Activated CD8-positive, alpha-beta memory T cell treated with anti-CD3 and anti-CD28 coated beads for 1 hour (primary cell): ENCODE measurements at places on chromosomes 11 and 22.

- no peak for DNase-seq
Observed at GRCh38 chr22:26931471-26931870, 274.1 kb downstream of the MIAT start.

- no peak for DNase-seq
Observed at GRCh38 chr11:47253660-47254059, 4.1 kb upstream of the NR1H3 start.

DNA sequence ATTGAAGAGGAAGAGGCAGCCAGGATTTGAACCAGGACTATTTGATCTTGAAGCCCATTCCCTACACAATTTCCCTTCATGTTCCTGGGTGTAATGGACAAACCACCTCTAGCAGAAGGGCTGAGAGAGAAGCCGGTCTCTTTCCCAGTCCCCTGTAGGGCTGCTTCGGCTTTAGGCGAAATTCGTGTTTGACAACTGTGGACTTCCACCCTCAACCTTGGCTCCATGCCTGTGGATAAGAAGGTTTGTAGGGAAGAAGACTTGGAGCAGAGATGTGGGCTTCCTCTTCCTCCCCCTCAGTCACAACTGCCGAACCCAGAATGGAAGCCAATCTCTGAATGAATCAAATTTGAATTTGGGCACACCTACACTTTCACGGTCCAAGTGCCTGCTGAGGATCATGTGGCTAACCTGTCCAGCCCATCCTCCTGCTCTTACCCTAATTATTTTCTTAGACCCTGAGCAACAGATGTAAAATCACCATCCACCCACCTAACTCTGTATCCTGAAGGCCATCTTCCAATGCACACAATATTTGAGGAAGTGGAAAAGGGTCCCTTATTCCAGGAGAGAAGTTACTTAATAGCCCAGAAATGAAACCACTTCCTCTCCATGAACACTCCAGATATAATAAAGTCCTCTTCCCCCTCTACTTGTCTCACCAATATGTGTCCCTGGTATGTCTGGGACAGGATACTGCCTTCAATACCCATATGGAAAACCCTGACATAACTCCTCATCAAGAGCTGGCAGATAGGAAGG lies 10.1 kb upstream of the SCN2B start:
- DNase-seq, result no peak

DNA sequence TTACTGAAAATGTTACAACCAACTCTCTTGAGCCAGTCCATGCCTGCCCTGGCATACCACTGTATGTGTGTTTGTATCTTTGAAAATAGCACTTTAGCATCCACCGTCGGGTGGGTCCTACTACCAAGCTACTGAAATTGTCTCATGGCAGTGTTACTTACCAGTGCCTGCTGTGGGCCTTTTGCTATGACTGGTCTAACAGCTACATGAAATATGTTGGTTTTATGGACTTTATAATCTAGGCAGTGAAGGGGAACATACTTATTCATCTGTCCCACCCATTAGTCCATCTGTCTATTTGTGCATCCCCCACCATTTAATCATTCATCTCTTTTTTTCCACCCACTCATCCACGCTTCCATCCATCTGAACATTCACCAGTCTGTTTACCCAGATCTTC lies 106.0 kb downstream of the NAV2 start:
- DNase-seq, result no peak

- DNase-seq, result no peak
Observed at GRCh38 chr22:26442086-26442756, 13.2 kb downstream of the ASPHD2 start.

DNA sequence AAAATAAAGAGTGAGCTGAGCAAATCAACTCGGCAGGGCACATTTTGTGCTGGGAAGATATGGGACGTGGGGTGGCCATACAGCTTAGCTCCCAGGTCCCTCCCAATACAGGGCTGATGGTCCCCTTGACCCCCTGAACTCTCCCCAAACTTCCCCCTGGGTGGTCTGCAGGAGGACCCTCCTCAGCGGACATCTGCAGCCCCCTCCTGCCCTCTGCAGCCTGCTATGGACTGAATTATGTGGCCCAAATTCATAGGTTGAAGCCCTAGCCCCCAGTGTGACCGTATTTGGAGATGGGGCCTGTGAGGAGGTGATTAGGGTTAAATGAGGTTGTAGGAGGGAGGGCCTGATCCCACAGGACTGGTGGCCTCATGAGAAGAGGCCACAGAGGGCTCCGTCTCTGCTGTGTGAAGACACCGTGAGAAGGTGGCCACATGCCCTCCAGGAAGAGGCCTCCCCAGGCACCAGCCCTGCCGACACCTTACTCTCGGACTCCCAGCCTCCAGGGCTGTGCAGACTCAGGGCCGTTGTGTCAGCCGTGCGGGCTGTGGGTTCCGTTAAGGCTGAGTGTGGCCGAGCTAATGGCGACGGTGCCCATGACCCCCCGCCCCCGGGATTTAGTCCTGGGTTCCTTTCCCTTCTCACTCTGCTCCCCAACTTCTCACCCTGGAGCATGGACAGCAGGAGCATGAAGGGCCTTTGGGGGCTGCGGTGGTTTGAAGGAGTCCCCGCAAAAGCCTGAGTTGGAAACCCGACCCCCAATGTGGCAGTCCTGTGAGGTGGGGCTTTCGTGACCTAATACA lies 1042.8 kb downstream of the BRD1 start:
- no peak for DNase-seq

- no peak for DNase-seq
Observed at GRCh38 chr11:76206327-76207081, at the start of gene WNT11. WNT11 (minus strand) TSS chr11:76206502; CDS start chr11:76206407, 95 bp downstream.

DNA sequence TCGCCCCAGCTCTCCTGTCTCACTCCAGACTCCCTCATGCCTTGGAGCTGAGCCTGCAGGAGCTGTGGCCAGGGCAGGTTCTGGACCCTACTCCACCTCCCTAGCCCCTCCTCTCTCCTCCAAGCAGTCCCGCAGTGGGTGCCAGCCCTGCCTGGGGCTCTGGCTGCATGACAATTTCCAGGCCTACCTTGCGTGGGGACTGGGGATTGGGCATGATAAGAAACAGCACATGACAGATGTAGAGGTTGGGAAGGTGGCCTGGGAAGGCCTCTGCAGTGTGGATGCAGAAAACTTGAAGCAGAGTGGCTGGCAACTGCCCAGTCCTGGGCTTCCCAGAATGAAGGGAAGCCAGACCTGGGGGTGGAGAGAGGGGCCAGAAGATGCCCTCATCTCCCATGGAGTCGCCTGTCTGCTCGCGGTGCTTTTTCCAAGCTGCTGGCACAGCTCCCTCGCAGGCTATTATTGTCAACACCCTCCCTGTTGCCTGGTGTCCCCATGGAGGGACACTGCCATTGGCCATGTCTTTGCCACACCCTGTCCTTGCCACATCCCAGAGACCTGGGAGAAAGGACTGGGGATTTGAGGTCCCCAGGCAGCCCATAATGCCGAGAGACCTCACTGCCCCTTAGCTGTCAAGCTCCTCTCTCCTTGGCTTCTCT lies 48.9 kb upstream of the CDON start:
- DNase-seq, result no peak

- no peak for DNase-seq
Observed at GRCh38 chr11:75468534-75469340, 35.7 kb upstream of the KLHL35 start.

DNA sequence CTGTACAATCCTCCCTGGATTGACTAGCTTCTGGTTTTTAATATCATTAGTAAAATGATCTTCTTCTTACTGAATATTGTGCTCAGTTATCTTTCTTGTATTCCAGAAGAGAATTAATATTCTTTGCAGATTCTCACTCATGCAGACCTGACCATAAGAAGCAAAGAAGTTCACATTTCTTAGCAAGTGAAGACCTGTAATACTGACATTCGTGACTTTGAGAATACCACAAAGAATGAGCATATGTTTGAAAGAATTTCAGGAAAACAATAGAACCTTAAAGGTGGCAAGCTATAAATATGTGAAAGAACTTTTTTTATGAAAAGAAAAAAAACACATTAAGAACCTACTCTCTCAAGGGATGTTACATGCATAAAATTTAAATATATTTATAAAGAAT lies 371.6 kb downstream of the JRKL start:
- DNase-seq, result no peak

DNA sequence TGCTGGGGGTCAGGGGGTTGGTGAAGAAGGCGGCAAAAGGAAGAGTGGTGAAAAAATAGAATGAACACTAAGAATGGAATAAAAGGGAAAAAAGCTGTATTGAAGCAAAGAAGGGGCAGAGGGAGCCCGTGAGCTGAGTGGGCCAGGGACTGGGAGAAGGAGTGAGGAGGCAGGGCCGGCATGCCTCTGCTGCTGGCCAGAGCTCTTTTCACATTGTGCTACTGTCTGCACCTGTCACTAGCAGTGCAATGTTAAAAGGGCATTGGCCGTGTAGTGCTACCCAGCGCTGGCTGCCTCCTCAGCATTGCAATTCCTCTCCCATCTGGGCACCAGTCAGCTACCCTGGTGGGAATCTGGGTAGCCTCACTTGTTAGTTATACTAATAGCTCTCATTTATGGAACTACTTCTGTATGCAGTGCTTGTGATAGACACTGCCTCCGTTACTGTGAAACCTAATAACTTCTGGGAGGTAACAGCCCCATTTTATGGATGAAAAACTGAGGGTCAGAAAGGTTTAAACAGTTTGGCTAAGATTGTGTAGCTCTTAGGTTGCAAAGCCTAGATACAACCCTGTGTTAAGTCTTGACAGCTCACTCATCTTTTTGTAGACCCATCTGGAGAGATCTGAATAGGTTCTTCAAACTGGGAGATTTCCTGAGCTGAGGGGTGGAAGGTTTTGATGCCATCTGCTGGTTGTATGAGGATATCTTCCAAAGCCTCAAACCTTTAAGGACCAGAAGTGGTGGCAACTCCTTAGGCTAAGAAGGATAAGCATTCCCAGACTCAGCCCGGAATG lies 8.5 kb downstream of the YPEL4 start:
- DNase-seq, result no peak

GRCh38 chr11:34478845-34479663 lies 34.5 kb downstream of the ELF5 start:
- no peak for DNase-seq

DNA sequence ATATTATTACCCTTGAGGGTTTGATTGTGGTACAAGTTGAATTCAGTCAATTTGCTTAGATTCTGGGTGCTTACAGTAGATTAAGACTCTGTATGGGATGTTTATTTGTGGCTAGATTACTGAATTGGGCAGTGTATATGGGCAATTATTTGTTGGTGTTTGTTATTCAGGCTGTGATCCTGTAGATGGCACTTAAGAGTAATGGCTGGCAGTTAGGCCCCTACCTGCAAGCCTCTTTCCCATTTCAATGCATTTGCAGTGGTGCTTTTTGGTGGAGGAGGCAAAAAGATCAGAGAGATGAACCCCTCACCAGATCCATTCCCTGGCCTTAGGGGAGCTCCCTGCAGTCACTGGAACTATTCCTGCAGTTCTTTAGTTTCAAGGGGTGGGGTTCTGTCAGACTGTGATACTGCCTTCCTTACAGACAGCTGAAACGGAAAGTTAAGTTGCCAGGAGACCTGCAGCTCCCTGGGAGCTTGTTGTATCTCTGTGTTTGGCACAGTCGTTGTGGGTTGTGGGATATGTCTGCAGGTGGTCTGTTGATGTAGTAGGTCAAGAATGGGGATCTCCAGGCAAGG lies 199.5 kb downstream of the AASDHPPT start:
- DNase-seq, result no peak

DNA sequence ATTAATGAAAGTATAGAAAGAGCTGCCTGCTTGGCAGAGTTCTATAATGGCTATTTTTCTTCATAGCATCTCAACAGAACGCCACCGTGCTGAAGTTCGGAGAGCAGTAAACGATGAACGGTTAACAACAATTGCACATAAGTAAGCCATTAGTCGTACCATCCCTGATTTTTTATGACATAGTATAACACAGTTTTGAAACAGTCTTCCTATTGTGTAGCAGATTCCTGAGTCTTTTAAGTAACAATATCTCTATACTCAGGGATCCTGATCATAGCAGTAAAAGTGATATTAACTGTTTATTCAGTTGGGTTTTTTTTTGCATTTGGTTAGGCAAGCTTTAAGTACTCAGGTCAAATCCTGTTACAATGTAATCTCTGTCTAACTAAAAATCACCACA lies 8.4 kb downstream of the EMSY start:
- DNase-seq, result no peak

- DNase-seq, result no peak
Observed at GRCh38 chr11:33898957-33899356, 7.1 kb upstream of the LMO2 start.

- DNase-seq, result no peak
Observed at GRCh38 chr11:8082391-8083087, 1.5 kb downstream of the TUB start.

DNA sequence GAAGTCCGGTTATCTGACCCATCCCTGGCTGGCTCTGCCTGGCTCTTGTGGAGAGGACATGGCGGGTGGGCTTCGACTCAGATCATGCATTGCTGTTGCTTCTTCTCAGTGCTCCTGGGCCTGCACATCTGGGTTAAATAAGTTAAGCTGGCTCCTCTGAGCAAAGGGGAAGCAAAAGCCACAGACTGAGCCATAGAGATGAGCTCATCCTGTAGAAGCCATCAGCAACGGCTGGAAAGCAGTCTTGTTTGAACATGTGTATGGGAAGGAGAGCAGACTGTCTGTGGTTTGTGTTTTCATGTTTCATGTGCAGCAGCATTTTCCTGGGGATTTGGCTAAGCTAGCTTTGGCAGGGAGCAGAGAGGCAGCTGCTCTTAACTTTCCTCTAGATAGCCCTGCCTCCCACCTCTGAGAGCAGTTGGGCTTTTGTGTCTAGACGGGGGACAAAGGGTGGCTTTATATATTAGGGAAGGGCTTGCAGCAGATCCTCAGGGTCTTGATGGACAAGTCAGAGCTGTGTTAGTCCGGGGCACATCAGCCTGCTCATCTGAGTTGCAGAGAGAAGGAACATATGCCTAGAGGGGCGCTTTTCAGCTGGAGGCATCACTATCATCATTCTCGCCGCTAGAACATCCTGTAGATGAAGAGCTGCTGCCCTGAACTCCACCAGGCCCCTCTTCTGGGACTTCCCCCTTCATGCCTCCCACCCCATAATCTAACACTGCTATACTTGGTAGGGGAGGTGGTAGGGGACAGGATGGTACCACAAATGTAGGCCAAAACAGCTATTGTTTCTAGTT lies 14.9 kb downstream of the DCPS start:
- no peak for DNase-seq

DNA sequence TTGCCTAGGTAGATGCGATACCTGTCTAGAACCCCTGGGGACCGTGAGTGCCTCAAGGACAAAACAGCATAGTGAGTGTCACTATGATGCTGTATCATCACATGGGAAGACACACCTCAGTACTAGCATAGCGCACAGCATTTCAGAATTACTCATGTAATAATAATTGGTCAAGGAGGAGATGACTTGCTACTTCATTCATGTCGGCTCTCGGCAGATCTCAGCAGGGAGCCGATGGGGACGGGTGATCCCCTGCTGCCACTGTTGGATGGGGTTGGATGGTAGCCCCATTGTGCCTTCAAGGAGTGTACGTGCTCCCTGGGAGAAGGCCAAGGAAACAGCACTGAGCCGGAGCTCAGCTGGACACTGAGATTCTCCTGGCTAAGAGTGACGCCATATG lies 186.9 kb downstream of the EFCAB6 start:
- no peak for DNase-seq

GRCh38 chr11:91625495-91625894 lies 599.1 kb upstream of the FAT3 start:
- no peak for DNase-seq

- DNase-seq, result no peak
Observed at GRCh38 chr22:18121954-18122554, 11.4 kb downstream of the TUBA8 start.

GRCh38 chr22:36768616-36769015 lies 7.3 kb downstream of the IFT27 start:
- DNase-seq, result no peak

GRCh38 chr22:45948081-45948648 lies 28.8 kb downstream of the WNT7B start:
- DNase-seq, result no peak
